ENCODE measurements at places on chromosomes 13 and 19.

GRCh38 chr19:55044771-55045716, 7.0 kb upstream of the GP6 start:
- no peak for DNase-seq

- no peak for DNase-seq
These were observed 7.1 kb downstream of the MISP start for GRCh38 chr19:757811-758668.

- DNase-seq = no peak
These were observed 105.5 kb downstream of the ZAR1L start for GRCh38 chr13:32209652-32210051.

DNA sequence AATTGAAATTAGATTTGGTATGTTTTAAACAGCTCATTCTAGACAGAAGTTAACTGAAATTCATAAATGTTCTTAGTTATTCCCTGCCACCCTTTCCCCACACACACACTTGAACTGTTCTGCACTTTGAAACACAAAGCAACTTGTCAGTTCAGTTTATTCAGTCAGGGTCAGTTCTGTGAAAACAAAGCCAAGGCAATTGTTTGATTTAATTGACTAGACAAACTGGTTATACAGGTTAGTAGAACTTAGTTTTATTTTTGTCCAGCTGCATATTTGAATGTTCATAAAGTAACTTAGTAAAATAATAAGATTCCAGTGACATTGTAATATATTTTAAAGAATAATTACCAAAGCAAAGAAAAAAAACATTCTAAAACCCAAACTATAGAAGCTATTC, 98.3 kb upstream of the KLF5 start:
- no peak for DNase-seq
